Effector memory CD4-positive, alpha-beta T cell (primary cell): ENCODE measurements at places on chromosomes 4 and X.

GRCh38 chrX:155434906-155435743, 23.3 kb downstream of the F8A3 start:
- DNase-seq, result no peak

DNA sequence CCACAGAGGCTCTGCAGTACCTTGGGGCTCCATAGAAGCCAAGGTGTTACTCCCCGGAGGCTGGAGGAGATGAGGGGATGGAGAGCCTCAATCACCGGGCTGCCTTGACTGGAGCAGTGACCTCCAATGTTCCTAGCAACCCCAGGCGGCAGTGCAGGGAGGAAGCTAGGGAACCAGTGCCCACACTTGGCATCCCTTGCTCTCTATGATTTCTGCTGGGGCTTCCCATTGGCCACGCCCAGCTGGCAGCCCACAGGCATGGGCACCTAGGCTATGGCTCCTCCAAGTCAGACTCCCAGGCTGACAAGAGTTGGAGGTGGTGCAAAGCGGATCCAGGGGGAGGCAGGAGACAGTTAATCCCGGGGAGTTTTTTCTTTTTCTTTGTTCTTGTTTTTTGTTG, 229.7 kb downstream of the EVC2 start:
- DNase-seq, result no peak

- no peak for DNase-seq
Measured at GRCh38 chrX:98480606-98481005, 1596.9 kb downstream of the RPA4 start.

- no peak for DNase-seq
Measured at GRCh38 chrX:57952320-57952678, 42.0 kb upstream of the ZXDA start.

DNA sequence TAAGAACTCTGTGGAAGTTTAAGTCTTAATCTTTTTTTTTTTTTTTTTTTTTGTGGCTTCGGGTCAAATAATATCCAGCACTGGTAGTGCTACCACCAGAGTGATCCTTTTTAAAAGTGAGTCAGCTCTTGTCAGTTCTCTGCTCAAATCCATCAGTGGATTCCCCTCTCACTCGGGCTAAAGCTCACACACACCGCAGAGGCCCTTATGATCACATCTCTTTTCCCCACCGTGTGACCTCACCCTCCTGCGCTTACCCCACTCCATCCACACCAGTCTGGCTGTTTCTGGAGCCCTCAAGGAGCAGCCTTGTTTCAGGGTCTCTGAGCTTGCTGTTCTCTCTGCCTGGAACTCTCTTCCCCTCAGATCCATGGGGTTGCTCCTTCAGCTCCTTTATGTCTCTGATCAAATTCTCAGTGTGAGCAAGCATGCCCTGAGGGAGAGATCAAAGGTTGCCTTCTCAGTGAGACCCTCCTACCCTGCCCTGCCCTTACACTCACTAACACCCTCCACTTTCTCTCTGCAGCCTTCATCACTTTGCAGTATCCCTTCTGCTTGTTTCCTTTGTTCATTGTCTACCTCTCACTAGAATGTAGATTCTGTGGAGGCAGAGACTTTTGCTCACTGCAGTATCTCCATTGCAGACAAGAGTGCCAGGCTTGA, 19.8 kb upstream of the BEND4 start:
- DNase-seq, result no peak

DNA sequence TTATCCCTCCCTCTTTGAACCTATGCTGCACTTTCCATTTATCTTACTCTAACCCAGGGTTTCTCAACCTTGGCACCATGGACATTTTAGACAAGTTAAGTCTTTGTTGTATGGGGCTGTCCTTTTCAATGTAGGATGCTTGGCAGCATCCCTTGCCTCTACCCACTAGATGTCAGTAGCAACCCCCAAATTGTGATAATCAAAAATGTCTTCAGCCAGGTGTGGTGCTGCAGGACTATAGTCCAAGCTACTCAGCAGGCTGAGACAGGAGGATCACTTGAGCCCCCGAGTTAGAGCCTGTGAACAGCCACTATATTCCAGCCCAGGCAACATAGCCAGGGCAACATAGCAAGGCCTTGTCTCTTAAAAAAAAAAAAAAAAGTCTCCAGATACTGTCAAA, 7.0 kb downstream of the LRCH2 start:
- no peak for DNase-seq

DNA sequence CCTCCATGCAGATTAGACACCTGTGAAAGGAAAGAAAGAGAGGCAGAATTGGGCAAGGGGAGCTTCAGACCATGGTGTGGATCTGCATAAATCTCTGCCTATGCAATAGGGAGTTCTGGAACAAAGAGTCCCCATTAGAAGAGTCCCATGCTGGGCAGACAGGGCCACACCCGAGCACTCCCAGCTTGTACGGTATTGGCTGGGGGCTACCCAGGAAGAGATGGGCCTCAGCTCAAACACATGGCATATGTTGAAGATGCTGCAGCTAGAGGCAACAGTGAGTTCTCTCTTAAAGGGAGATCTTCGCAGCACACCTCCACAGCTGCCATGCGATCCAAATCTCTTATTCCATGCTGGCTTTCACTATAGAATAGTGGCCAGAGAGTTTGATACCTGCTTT, 24.7 kb downstream of the CCNG2 start:
- DNase-seq, result no peak

DNA sequence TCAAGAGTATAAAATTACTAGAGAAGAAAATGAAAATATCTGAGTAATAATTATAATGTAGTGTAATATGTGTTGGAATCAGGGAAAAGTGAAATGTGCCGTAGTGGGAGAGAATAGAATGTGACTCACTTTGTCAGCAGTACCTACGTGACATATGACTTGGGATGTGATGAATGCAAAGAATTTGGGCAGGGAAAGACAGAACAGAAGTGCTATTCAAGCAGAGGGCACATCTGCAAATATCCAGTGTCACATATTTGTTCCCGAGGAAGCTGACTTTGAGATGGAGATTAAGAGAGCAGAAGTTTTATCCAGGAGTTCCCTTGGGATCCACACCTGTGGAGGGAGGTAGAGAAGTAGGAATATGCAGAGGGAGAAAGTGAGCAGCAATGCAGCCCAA, 69.3 kb upstream of the HS3ST1 start:
- DNase-seq, result no peak

DNA sequence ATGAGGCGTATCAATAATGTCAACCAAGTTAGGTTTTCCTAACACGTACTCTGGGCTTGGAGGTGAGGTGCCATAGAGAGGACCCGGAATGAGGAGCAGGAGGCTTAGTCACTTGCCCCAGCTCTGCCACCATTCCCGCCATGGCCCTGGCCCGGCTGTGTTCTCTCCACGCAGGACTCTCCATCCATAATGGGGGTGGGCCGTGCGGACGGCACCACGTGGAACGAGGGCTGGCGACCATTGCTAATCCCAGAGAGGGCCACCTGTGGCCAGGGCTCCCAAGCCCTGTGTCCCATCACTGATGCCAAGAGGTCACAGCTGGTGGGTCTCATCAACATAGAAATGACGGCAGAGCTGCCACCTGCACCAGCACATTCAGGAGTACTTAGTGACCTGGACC, 76.4 kb downstream of the JAKMIP1 start:
- DNase-seq, result no peak

GRCh38 chrX:44997888-44998287, 124.9 kb downstream of the KDM6A start:
- no peak for DNase-seq

GRCh38 chrX:74449322-74449936, 28.1 kb downstream of the SLC16A2 start:
- peak; percentile 17 for DNase-seq

DNA sequence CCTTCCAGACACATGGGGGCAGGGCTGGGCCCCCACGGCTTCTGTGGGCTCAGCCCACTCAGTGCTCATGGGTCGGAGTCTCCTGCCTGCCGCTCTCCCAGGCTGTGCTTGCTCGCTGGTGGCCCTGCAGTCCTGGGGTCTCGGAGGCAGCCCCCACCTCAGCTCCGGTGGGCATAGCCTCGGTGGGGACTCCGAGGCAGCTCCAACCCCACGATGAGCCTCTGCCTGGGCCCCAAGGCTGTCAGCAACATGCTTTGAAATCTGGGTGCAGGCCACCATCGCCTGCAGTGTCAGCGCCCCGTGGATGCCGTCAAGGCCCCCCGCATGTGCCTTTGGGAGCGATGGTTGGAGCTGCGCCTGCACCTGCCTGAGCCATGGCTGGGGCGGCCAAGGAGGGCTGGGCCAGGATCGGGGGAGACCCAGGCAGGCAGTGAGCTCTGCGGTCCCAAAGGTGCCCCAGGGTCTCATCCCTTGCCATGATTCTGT, 30.2 kb upstream of the SPON2 start:
- no peak for DNase-seq

- no peak for DNase-seq
Measured at GRCh38 chr4:46967631-46968030, 25.8 kb downstream of the GABRA4 start.

DNA sequence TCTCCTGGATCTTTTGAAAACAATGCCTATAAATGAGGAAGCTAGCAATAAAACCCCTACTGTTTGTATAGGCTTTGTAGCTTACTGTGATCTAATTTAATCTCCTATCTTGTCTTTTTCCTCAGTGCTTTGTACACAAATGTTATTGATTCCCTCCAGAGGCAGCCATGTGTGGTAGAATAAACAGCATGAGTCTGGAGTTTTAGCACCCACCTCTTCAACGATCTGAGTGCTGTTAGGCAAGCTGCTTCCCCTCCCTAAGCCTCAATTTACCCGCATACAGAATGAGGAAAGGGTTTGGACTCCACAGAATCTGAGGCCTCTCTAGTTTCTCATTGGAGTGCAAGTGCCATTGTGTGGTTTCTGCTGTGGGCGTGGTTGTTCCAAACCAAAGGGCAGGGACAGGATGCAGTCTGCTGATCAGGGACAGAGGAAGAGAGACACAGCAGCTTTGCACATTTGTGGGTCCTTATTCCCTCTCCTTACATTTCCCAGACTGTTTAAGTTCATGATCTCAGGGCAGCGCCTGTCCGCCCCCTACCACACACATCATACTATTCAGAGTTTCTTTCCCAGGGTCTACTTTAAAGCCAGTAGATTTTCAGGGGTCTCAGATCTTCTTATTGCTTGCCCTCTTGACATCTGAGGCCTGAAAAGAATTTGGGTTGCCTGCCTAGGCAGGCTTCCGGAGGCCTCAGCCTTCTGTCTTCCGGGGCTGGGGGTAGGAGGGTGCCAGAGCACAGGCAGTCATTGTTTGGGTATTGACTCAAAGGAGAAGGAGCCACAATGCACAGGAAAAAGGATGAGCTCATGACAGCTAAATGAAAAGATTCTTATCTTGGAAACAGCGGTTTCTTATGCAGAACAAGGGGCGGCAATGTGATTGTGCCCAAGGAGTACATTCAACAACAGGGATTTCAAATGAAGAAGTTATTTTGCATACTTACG, 114.9 kb upstream of the TEX13D start:
- DNase-seq, result peak; percentile 67

- no peak for DNase-seq
Measured at GRCh38 chr4:169663831-169664230, 43.5 kb downstream of the CLCN3 start.

- no peak for DNase-seq
Measured at GRCh38 chr4:73801692-73802091, 34.8 kb upstream of the CXCL6 start.

GRCh38 chr4:80180743-80181142, 16.6 kb upstream of the PRDM8 start:
- DNase-seq, result no peak

GRCh38 chr4:115233600-115233999, 120.2 kb upstream of the NDST4 start:
- DNase-seq, result no peak

DNA sequence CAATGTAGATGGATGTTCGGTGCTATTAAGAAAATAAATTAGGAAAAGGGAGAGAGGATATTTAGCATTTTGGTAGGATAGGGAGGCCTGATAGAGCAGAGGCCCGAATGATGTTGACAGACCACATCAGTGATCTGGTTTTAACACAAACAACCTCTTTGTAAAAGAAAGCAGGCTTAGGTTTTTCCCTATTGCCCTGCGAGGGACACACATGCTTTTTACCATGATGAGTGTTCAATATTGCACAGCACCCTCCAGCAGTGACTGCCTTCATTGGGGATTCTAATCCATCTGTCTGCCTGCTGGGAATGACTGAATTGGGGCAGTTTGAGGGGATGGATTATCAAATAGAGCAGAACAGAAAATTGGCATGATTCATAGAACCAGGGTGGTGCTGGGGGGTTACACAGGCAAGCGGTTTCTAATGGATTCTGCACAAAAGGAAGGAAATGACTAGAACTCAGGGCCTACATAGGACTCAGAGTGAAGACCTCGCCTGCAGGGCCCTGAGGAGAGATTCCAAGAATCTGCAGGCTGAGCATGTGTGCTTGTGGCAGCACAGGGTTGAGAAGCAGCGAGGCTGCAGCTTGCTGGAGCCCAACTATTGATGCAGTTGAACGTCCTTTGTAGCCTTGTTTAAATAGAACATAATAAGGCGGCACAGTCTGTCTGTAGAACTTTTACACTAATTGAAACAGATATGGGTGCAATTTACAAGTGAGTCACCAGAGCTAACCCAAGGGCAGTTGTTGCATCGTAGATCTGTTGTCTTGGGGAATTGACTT, 58.0 kb downstream of the RHOH start:
- no peak for DNase-seq

DNA sequence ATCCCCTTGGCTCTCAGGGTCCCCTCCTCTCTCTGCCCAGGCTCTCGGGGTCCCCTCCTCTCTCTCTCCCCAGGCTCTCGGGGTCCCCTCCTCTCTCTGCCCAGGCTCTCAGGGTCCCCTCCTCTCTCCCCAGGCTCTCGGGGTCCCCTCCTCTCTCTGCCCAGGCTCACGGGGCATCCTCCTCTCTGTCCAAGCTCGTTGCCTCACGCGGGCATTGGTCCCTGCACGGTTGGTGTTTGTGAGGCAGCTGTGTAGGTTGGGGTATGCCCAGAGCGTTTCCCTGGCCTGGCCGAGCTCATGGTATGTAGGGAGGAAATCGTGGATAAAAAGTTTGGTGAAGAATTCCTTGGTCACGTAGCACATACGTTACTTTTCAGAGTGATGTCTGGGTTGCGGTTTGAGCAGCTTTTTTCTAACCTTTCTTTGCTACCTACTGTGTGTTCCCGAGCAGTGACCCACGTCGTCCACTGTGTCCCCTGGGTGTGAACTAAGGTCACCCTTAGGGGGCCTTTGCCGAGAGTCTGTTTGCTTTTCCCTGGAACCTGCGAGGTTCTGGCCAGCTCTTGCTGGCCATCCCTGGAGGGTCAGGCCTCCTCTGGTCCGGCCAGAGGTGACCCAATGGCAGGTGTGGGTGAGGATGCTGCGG, 36.6 kb downstream of the PCGF3 start:
- no peak for DNase-seq

DNA sequence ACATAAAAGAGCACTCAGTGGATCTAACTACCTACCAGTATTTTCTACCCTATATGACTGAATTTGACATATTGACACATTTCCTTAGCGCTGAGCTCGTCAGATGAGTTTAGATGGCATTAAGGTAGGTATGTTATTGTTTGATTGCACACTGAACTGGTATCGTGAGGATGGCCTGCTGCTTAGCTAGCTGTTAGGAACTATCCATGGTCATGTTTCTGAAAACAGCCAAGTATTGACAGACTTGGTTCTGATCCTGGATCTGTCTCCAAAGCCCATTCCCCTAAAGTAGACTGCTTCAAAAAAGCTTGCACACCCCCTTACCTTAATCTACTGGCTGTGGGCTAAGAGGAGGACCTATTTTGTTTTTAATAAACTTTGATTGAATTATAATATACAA, 32.9 kb downstream of the FNIP2 start:
- DNase-seq, result no peak

- no peak for DNase-seq
Measured at GRCh38 chr4:109996526-109996925, 83.8 kb downstream of the EGF start.
